ENCODE measurements at places on chromosomes 4 and X.

- H3K4me3 ChIP-seq: no peak overlapping the region
- no peaks in the 10 kb centered on the region for H3K36me3 ChIP-seq
- H3K27me3 ChIP-seq: no peaks in the 10 kb centered on the region
Measured at GRCh38 chr4:39362827-39363226, 3.3 kb downstream of the RFC1 start.

DNA sequence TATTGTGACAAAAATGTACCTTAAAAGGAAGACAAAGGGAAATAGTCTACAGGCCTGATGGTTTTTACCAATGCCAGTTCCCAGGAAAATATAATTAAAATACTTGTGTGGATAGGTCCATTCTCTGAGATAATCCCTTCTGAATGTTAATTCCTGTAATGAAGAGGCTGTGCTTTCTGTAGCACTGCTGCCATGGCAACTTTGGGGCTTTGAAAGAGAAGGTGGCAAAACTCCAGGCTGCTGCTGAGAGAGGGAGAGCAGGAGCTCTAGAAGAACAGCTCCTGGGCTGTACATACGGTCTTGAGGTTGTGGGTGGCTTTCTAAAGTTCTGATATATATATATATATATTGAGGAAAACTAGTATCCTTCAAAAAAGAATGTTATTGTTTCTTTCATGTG lies 125.4 kb downstream of the PDLIM5 start:
- H3K27me3 ChIP-seq: no peaks in the 10 kb centered on the region
- no peaks in the 10 kb centered on the region for H3K4me1 ChIP-seq
- H3K36me3 ChIP-seq: no peaks in the 10 kb centered on the region
- no peak overlapping the region for H3K27ac ChIP-seq
- no peak overlapping the region for H3K4me3 ChIP-seq
- no peak for DNase-seq

DNA sequence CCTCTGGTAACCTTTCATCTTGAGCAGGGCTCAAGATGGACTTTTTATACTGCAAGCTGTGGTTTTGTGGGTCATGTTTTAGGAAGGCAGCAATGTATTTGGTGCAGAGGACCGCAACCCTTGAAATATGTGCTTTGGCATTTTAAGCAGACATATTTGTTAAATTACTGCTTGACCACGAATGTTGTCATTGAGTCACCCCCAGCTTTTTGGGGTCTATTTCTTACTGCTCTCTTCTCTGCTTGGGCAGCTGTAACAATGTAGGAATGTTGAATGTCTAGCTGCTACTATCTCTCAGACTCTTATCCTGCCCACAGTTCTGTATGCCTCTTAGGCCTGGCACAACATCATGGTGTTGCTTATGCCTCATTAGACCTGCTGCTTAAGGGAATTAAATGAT lies 6.0 kb downstream of the RBPJ start:
- H3K4me1 ChIP-seq: peaks cover 65% of the 10 kb centered on the region
- no peaks in the 10 kb centered on the region for H3K36me3 ChIP-seq
- no peak overlapping the region for H3K27ac ChIP-seq
- H3K4me3 ChIP-seq: no peak overlapping the region
- no peak for DNase-seq

- no peaks in the 10 kb centered on the region for H3K27me3 ChIP-seq
- no peak within 1 kb of the TSS for H3K27ac ChIP-seq
- peaks cover 3% of the 10 kb centered on the region for H3K36me3 ChIP-seq
Measured at GRCh38 chr4:86359944-86360478, at the start of gene MAPK10. MAPK10 (minus strand) TSS chr4:86360053.

DNA sequence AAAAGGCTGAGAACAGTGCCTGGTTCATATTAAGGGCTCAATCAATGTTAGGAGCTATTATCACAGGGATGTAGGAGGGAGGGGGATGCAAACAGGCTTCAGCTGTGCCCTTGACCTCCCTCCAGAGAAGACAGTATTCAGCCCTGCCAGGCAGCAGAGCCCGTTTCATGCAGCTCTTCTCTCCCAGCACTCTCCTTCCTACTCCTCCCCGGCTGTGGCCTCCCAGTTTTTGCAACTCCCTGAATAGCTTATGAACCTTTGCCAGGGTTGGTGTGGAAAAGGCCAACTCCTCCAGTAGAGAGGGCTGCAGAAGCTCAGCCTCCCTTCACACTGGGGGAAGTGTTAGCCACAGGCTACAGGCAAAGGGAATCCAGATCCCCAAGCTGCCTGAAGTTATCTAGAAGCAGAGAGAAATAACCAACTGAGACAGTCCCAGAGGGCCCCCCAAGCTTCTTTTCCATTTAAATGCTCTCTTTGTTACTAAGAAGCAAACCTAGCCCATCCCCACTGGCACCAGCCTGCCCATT lies 31.7 kb upstream of the APLN start:
- H3K4me3 ChIP-seq: no peak overlapping the region
- H3K27me3 ChIP-seq: no peaks in the 10 kb centered on the region
- peak; percentile 79 for DNase-seq
- no peaks in the 10 kb centered on the region for H3K4me1 ChIP-seq
- no peaks in the 10 kb centered on the region for H3K36me3 ChIP-seq

DNA sequence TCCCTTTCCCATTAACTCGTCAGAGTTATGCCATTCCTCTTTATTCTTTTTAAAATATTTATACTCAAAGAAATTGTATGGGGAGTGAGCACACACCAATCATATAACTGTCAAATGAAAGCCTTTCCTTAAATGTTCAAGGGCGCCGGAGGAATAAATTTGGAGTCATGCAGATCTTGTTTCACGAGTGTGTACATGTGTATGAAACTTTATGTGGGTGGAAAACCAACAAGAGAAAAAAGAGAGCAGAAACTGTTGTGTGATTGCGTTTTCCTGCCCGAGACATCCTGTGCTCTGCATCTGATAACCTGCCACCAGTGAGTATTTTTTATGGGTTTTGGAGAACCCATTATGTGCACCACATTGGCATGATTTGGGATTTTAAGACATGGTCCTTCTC lies 88.3 kb downstream of the FHDC1 start:
- H3K36me3 ChIP-seq: no peaks in the 10 kb centered on the region
- H3K4me3 ChIP-seq: no peak overlapping the region
- H3K27me3 ChIP-seq: no peaks in the 10 kb centered on the region

GRCh38 chr4:3025881-3026280 lies 48.5 kb downstream of the HTT-AS start:
- no peak overlapping the region for H3K4me3 ChIP-seq
- no peaks in the 10 kb centered on the region for H3K27me3 ChIP-seq
- DNase-seq: no peak
- H3K27ac ChIP-seq: no peak overlapping the region
- H3K36me3 ChIP-seq: no peaks in the 10 kb centered on the region
